Kasumi-1 (cell line): ENCODE measurements at places on chromosomes 5 and 9.

GRCh38 chr9:127492616-127493015 lies 41.3 kb downstream of the LRSAM1 start:
- no peak for DNase-seq

DNA sequence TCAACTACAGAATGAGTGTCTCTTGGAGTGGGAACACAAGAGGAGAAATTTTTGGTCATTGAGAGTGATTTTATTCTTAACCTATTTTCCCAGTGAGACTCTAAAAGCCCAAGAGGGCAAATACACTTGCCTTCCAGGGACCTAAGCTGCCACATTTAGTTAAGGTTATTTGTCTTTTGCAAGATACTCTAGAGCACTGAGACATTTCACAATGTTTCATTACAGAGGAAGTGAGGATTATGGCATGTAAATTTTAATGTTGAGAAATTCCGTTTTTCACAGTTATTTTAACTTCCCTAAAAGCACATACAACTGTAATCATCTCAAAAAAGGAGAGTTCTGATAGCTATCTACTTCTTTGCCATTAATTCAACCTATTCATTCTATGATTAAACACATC lies 38.7 kb upstream of the RAB3C start:
- peak; percentile 91 for DNase-seq

GRCh38 chr5:65395526-65396155 lies 86.1 kb downstream of the ADAMTS6 start:
- DNase-seq: no peak

- no peak for DNase-seq
Measured at GRCh38 chr5:179378116-179378440, 32.8 kb upstream of the ADAMTS2 start.

GRCh38 chr9:18928711-18929110 lies 104.3 kb downstream of the SAXO1 start:
- DNase-seq: no peak

DNA sequence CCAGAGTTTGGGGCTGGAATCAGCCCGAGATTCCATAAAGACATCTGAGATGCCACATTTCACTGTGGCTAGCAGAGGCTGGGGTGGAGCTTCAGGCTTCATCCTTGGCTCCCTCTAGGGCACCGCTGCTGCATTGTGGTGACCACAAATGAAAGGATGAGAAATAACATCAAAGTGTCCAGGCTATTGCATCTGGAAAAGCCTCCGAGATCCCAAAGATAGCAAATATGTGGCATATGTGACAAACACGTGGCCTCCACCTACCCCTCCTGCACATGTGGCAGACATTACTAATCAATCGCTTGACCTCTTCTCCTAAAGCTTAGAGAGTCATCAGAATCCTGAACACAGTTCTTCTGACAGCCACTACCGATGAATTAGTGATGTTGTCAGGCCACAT lies 4.5 kb downstream of the SPARC start:
- DNase-seq: no peak

DNA sequence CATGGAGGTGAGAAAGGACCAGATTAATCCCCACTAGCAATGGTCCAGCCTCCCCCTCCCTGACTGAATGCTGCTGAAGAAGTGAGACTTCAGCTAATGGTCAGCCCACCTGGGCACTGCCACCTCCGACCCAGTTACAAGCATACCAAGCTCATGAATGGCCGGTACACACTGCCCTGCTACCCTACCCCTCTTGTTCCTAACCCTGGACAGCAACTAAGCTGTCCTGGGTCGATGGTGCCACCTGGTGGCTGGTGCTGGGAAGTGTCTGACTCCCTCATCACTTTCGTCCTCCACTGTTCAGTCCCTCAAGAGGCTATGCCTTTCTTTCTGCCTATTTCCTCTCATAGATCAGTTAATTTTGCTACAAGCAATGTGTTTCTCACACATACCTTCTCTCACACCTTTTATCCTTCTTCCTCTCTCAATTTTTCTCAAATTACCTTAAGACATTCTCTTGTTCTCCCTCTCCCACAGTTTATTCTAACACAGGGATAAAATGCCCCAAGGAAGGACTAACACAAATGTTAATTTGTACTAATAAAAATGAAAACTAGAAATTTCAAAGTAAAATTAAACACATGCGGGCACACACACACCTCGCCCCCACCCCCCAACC lies 42.4 kb downstream of the PAX5 start:
- peak; percentile 45 for DNase-seq

DNA sequence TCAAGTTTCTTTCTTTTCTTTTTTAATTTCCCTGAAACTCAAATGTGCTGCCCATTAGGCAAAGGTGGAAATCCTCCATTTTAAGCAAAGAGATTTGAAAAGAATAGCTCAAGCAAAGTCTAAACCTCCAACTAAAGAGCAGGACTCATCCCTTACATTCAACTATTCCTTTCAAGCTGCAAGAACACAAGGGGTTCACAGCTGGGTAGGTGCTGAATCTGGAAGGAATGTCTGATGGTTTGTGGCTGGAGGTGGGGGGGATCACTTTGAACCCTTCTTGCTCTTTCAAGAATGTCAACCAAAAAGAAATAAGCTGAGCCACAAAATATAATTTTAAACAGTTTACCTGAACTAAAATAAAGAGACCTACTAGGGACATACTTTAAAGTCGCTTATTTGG lies 375.7 kb upstream of the CDH10 start:
- no peak for DNase-seq

DNA sequence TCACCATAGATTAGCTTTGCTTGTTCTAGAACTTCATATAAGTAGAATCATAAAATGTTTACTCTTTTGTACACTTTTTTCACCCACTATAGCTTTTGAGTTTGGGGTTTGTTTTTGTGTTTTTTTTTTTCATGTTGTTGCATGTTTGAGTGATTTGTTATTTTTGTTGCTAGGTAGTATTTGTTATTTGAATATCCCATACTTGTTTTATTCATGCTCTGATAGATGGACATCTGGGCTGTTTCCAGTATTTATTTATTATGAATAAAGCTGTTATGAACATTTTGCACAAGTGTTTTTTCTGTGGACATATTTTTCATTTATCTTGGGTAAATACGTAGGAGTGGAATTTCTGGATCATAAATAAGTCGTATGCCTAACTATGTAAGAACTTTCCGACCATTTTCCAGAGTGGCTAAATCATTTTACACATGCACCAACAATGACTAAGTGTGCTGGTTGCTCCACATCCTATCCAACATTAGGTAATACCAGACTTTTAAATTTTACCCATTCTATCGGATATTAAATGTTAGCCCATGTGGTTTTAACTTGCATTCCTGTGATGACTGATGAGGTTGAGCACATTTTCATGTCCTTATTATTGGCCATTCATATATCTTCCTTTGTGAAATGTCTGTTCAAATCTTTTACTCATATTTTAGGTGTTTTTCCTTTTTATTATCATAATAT lies 69.1 kb upstream of the NR4A3 start:
- no peak for DNase-seq

- no peak for DNase-seq
Measured at GRCh38 chr9:82124090-82124489, 135.5 kb downstream of the SPATA31D1 start.

DNA sequence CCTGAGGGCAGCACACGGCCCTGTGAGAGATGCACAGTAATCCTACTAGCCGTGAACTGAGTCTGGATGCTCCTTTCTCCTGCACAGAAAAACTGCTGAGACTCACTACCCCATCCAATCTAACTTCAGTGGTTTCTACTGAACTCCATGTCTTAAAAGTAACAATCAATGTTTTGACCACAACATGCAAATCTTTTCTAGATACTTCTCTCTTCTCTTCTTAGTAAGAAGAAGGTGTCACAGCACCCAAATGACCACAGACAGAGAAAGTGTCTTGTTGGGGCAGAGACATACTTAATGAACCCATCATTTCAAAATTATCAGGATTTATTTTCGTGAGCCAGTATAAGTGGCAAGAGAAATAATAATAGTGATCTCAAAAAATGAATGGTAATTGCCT lies 285.8 kb upstream of the MEF2C start:
- DNase-seq: no peak

DNA sequence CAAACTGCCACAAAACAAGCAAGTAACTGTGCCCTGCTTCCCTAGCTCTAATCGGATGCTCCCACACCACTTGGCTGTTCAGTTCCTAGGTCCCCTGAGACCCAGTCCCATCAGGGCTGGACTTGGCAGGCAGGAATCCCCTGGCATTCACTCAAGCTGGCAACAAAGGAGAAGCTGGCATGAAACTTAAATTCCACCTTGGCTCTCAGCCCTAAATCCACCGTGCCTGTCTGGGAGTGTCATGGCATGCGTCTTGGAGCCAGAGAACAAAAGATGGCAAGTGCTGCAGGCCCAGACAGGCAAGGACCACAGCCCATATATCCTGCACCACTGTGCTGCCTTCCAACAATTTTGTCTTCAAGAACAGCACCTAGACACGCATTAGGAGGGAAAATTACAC lies 38.2 kb downstream of the ETF1 start:
- DNase-seq: no peak

GRCh38 chr5:63877961-63878360 lies 84.3 kb downstream of the HTR1A start:
- no peak for DNase-seq

DNA sequence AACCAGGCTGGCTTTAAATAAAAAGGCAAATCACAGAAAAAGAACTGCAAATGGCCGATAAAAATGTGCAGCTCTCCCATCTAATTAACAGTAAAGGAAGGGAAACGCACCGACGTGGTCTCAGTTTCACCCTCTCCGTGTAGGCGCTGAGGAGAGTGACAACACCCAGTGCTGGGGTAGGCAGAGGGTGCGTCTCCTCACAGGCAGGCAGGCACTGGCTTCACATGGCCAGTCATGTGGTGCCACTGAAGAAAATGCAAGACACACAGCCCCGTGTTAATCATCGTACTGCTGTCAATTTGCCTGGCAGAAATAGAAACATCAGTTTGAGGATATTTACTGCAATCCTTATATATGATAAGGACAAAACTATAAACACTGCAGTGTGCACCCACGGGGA lies 178.4 kb downstream of the FANCC start:
- no peak for DNase-seq

DNA sequence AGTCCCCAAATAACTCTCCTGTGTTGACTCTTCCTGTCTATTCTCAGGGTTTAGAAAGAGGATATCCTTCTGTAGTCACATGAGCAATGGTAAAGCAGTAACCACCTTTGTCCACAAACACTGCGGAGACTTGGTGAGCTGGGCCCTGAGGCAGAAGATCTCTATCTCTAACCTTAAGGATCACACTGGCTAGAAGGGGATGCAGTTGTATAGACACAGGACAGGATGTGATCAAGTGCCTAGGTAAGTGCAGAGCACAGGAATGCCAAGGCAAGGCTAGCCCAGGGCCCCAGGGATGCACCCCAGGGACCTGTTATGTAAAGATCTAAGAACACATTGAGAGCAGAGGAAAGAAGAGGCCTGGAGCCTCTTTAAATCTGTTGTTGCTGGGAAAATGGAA lies 610.5 kb downstream of the IRX1 start:
- DNase-seq: no peak

GRCh38 chr9:104232781-104233341 lies 138.8 kb downstream of the SMC2 start:
- no peak for DNase-seq

- DNase-seq: no peak
Measured at GRCh38 chr9:647522-647921, 194.0 kb upstream of the DMRT1 start.

- DNase-seq: no peak
Measured at GRCh38 chr5:132657676-132658380, at the start of gene IL13. Gene IL13, plus strand, starts transcription at chr5:132658173. Its CDS starts 14 bp downstream, at chr5:132658187.

- peak; percentile 59 for DNase-seq
Measured at GRCh38 chr5:90434116-90434714, 24.7 kb upstream of the CETN3 start.

- no peak for DNase-seq
Measured at GRCh38 chr9:108830272-108830671, 25.5 kb downstream of the ACTL7B start.

DNA sequence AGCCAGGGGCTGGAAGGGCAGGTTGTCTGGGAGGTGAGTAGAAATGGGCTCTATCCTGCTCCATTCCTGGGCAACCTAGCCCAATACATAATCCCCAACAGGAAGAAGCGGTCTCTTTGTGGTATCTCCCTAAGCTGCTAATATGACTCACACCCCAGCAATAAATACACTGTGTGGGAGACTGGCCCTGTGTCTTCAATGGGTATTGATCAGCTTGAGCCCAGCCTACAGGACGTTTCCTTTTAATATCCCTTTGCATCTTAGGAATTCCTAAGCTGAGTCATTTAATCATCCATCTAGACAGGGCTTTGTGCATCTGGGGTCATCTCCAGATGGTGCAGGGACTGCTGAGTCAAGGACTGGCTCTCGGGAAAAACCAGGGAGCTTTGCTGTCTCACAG lies 207.0 kb upstream of the PANK3 start:
- no peak for DNase-seq

- peak; percentile 91 for DNase-seq
Measured at GRCh38 chr9:111759762-111760639, 34.7 kb downstream of the SHOC1 start.

GRCh38 chr5:168348084-168348414 lies 56.6 kb downstream of the WWC1 start:
- DNase-seq: no peak

- DNase-seq: peak; percentile 21
Measured at GRCh38 chr5:149422366-149423048, 43.4 kb upstream of the IL17B start.

DNA sequence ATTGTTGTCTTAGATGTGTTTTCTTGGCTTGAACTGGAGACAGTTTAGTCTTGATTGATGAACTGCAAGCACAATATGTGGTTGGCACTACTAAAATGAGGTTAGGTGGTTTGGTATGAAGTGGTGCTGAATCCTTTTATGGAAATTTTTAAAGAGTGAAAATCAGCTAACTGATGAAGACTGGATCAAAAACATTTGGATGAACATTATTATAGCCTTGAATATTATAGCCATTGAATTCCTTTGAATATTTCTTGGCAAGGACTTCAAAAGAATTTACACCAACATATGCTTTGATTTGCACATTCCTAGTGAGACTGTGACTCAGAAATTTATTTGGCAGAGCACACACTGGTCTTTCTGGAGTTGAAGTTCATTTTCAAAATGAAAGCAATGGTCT lies 318.3 kb downstream of the CHSY3 start:
- no peak for DNase-seq

- DNase-seq: no peak
Measured at GRCh38 chr5:67092535-67092934, 104.1 kb downstream of the CD180 start.

DNA sequence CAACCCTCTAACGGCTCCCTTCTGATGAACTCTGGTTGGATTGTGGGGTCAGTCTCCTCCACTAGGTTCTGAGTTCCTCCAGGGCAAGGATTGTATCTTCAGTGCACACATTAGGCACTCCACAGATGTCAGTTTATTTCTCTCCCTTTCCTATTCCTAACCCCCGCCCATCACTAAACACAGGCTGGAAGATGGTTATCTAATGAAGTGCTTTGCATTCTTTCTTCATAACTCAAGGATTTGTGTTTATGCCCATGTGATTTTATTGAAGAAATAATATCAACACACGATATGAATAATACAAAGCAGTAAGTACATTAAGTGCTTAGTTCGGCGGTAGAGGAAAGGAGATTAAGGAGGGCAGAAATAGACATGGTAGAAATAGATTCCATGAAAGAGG lies 4.4 kb upstream of the CREBRF start:
- DNase-seq: no peak

GRCh38 chr5:88172847-88173758 lies 95.5 kb downstream of the TMEM161B start:
- no peak for DNase-seq

- no peak for DNase-seq
Measured at GRCh38 chr9:121266906-121267650, 884 bp upstream of the GSN start.

- no peak for DNase-seq
Measured at GRCh38 chr5:92017776-92018175, 634.7 kb upstream of the ARRDC3 start.
